Stimulated activated CD4-positive, alpha-beta T cell treated with anti-CD3 and anti-CD28 coated beads, Interleukin-12 subunit alpha, Interleukin-12 subunit beta, amount 100 ng/mL, for 4 hours (primary cell): ENCODE measurements at places on chromosomes 5 and 9.

DNA sequence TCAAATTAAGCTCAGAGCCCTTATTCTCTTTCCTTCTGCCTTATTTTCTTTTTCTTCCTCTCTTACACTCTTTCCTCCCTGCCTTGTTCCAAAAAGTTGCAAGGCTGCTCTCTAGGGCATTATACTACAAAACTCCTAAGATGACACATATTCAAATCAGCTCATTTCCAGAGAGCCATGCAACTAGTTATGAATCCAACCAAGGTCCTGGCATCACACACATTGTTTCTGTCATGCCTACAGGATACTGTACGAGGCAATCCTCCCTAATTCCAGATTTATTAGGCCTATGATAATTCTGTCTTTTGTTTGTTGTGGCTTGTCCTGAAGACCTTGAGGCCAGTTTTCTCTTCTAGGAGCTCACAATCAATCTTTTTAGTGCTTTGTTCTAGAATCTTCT lies 87.0 kb upstream of the TBCA start:
- no peak for DNase-seq

DNA sequence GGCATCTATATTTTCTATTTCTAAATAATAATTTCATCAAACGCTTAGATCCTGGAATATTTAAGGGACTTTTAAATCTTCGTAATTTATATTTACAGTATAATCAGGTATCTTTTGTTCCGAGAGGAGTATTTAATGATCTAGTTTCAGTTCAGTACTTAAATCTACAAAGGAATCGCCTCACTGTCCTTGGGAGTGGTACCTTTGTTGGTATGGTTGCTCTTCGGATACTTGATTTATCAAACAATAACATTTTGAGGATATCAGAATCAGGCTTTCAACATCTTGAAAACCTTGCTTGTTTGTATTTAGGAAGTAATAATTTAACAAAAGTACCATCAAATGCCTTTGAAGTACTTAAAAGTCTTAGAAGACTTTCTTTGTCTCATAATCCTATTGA lies 1.1 kb downstream of the LRRC70 start:
- no peak for DNase-seq

GRCh38 chr5:172421-172820 lies 18.9 kb upstream of the LRRC14B start:
- DNase-seq = no peak

DNA sequence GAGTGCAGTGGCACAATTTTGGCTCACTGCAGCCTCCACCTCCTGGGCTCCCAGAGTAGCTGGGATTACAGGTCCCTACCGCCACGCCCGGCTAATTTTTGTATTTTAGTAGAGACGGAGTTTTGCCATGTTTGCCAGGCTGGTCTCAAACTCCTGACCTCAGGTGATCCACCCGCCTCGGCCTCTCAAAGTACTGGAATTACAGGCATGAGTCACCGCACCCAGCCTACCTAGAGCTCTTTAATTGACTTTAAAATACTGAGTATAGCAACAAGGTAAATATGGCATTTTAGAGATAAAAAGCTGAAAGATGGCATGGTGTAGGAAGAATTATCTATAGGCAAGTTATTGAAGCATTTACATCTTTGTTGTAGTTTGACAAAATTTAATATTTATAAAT lies 21.0 kb downstream of the APC start:
- DNase-seq = no peak

DNA sequence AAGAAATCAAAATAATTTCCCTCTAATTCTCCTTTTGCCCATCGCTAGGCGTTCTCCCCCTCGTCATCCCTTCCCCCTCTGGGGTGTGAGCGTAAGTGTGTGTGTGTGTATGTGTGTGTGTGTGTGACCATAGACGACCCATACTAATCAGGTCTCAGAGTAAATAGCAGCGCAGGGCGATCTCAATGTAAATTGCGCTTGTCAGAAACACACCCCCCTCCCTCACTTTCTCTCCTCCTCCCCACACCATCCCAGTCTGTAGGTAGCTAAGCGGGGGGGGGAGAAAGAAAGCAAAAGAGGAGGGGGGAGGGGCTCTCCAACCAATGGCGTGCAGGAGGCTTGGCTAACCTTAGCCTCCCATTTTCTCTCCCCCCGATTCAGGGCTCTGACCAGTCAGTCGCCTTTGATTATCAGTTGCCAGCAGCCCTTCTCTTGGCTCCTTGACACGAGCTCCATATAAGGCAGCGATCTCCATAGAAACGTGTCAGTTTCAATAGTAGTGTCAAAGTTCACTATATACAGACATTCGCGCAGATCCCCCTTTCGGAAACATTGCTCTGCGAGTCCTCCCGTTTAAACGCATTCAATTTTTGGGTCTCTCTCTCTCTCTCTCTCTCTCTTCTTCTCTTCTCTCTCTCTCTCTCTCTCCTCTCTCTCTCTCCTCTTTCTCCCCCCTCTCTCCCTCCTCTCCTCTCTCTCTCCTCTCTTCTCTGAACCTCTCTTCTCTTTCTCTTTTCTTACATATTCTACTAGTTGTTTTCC lies at the start of gene NR2F1:
TSS of gene NR2F1 (plus strand) at position 546 of the 762 bp plus-strand sequence. CDS start 1,802 bp downstream, outside the sequence.
- DNase-seq = no peak
